Tibial nerve (tissue), 4 donors: ENCODE measurements at places on chromosomes 2 and 18.

GRCh38 chr2:54986264-54986663 is 64.0 kb downstream of the RTN4 start:
- DNase-seq, result no peak

- no peak for DNase-seq
Observed at GRCh38 chr18:31497836-31498573, at the start of gene DSG2. TSS of gene DSG2 (plus strand) at chr18:31498177. CDS start at chr18:31498252, 75 bp downstream.

GRCh38 chr18:2217356-2217755 is 353.9 kb downstream of the METTL4 start:
- DNase-seq, result no peak

DNA sequence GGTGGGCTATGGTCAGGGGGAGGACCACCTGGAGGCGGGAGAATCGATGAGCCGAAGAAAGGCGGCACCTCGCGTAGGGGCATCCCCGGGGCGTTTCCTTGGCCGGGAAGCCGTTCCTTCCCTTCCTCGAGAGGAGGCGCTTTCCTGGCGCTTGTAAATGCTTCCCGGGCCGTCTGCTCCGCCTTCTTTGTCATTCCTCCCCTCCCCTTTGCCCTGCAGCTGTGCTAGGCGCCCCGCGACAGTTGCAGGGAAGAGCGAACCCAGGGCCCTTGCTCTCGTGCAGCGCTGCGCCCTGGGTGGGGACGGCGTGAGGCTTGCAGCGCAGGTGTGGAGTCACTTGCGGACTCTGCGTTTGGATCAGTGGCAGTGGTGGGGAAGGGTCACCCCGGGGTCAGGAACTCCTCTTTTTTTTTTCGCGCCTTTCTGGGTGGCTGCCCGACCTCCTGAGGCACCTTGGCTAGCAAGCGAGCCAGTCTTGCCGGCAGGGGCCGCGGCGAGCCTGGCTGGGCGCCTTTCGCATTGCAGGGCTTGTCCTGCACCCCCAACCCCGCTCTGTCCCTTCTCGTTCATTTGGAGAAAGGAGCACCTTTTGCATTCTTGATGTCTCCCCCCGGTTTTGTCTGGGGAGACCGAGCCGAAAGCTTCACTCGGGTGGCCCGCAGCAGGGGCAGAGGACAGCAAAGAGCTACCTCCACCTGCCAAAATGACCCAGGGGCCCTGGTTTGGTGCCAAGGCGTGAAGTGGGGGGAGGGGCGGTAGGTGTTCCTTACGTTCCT is 858 bp downstream of the KCNS3 start:
- peak; percentile 42 for DNase-seq

DNA sequence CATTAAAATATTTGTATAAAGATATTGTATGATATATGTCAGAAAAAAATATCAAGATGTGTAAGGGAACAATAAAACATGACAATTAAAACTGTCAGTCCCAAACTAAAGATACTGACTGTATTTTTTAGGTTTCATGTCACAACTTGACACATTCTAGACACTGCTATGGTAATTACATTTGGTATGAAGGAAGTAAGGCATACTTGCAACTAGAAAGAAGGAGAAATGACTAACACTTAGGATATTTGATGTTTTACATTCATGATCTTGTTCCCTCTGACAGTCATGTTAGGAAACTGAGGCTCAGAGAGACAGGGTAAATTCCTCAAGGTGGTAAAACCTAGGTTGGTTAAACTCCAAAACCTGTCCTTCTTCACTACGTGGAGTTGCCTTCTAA is 68.3 kb downstream of the TMEFF2 start:
- DNase-seq, result no peak

DNA sequence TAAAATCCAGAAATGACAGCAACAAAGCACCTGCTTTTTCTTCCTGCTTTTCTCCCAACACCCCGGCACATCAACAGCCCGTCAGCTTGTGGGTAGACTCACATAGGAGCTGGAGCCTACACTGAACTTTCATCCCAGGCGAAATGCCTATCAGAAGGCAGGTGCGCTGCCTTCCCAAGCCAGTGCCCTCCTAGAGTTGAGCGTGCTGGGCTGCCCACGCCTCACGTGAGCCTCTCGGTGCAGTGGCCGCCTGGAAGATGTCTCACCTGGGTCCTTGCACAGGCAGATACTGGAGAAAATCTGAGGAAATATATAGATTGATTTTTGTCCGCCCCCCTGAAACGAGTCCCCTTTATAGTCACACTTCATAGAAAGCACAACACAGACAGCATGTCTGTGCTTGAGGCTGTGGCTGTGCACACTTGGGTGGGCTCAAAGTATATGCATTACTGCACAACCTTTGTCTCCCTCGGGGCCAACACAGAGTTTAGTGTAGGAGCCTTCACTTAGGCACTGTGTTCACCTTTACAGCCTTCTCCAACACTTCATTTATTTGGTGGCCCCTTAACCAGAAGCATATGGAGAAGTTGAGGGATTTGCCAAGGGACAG is 112.5 kb downstream of the SMAD7 start:
- no peak for DNase-seq

DNA sequence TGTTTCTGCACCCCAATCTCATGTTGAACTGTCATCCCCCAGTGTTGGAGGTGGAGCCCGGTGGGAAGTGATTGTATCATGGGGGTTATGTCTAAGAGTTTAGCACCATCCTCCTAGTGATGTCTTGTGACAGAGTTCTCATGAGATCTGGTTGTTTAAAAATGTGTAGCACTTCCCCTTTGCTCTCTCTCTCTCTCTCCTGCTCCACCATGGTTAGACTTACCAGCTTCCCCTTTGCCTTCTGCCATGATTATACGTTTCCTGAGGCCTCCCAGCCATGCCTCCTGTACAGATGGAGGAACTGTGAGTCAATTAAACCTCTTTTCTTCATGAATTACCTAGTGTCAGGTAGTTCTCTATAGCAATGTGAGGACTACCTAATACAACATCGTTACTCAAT is 396.9 kb upstream of the LRATD1 start:
- no peak for DNase-seq

GRCh38 chr2:209872675-209873074 is 101.0 kb downstream of the UNC80 start:
- DNase-seq, result peak; percentile 23

DNA sequence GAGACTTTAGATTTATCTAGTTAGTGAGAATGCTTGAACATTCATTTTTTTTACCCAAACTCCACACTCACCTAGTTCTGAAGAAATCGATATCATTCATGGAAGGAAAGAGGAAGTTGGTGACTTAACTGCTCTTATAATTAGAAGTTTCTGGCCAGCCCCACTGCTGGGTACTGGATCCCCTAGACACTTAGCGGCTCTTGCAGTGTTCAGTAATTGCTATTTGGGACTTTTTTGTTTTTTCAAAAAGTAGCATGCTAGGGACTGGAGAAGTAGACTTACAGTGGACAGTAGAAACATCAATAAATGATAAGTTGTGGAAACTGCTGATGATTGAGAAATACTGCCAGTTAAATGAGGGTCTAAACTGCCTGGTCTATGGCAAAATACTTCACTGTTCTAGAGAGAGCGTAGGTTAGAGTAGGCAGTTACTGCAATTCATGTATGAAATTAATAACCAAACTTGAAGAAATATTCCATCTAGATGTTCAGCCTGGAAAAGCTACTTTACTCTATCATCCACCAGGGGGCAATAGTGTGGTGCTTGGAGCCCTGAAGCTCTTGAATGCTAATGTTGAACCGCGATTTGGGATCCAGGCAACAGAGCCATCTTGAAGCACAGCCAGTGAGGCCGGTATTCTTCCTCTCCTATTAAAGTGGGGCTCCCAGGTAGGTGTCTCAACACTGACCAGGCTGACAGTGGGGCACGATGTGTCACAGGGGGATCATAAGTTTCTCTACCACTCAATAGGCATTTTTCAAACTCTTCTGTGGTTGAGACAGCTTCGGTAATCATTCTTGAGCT is 146.1 kb upstream of the SESTD1 start:
- DNase-seq, result no peak

DNA sequence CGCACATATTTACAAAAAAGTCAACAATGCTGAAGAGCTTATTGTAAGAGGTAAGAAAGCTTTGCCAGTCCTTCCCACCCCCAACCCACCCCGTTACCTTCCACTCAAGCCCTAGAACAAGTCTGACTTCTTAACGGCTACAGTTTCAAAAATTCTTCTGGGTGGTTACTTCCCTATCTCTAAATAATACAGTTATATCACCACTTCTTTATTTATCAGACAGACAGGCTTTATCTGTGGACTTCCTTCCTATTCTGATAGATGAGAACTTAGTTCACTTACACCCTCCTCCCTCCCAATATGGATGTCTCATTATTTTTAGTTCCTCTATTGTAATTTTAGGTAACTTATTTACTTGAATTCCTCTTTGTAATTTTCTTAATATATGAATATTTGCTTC is 26.7 kb upstream of the ACTR3 start:
- no peak for DNase-seq

DNA sequence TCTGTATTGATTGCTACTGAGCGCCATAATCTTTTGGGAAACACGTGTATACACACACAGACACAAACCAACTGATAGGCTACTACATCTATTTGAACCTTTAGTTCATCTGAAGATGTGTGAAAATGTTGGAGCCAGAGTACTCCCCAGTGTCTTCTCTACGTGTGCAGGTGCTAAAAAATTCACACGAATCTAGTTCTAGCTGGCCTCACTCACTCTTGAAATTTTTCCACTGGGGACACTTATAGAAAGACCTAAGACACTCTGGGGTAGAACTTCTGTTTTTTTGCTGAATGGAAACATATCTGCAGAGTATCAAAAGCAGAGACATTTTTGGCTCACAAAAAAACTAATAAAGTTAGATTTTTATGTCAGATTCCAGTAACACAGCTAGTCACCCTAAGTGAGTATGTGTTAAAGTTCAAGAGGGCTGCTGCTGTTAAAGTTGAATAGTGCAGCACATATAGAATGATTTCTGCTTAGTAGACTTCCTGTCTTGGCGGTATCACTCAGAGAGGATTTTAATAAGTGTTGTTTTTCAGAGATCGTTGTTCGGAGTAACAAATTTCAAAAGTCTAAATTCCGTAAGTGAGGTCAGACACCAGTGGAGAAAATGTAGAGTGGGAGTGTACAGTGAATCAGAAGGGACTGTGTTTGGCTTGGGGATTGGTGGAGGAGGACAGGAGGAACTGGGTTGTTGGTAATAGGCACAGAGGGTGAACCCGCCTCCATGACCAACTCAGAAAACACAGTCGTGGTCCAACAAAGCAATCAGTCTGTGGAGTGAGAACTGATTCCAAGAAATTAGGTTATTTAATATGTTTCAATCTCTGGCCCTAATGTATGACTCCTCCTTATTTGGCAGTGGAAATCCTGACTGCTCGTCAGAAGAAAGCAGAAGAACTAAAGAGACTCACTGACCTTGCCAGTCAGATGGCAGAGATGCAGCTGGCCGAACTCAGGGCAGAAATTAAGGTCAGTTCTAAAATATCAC is 43.1 kb downstream of the KCTD18 start:
- no peak for DNase-seq

- DNase-seq, result no peak
Observed at GRCh38 chr2:153105829-153106578, 372.6 kb downstream of the RPRM start.

DNA sequence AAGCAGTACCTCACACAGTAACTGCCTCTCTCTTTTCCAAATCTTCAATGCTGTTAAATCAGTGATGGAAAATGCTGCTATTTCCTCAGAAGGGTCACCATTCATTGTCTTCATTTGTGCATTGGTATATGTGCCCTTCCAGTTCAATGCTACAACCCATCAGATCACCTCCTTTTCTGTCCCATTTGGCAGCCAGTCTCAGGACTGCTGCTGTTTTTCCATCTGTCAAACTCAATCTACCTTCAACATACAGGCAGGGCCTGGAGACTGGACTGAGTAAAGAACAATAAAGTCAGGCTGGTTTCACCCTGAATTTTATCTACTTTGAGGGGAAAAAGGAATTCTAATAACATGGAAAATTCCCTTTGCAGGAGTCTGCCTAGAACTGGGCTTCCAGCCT is 17.9 kb downstream of the ZNF385B start:
- DNase-seq, result no peak

DNA sequence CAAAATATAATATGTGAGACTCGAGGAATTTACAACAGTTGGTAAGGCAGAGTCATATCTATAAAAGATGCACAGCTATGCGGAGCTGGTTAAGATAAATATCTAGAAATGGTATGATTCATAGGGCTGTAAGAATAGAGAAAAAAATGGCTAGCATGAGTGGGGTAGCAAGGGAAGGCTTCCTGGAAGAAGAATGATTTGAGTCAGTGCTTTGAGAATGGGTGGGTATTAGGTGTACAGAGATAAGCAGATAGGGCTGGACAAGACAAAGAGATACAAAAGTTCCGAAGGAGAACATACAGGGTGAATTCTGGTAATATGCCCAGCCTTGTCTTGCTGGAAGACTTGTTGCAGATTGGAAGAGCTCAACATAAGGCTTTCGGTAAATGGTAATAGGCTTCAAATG is 291.5 kb upstream of the CCDC68 start:
- DNase-seq, result no peak

DNA sequence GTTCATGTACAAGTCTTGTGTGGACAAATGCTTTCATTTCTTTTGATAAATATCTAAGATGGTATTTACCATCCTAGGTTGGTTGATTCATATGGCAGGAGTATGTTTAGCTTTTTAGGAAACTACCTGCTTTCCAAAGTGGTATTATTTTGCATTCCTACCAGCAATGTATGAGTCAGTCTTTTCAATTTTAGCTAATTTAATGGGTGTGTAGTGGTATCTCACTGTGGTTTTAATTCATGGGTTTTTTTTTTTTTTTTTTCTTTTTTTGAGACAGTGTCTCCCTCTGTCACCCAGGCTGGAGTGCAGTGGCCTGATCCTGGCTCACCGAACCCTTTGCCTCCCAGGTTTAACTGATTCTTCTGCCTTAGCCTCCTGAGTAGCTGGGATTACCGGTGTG is 4.2 kb downstream of the ZNF512 start:
- no peak for DNase-seq

DNA sequence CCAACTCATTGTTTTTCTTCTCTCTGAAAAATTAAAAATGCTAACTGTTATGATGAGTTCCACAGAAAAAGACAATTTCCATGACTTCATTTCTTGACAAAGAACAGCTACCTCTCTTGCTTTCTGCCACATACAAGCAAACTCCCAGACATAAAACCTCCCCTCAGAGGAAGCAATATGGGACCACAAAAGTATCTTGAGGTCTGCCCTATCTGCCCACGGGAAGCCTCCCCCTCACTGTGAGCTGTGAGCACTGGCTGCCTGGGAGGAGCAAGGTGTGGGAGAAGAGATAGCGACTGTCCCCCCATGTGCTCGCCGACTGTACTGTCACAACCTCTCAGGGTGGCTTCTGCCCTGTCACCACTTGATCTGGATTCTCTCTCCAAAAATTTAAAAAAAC is 69.7 kb upstream of the NRP2 start:
- no peak for DNase-seq

GRCh38 chr2:191696001-191696400 is 18.1 kb downstream of the NABP1 start:
- peak; percentile 63 for DNase-seq

- no peak for DNase-seq
Observed at GRCh38 chr2:120787111-120787821, 51.6 kb downstream of the GLI2 start.

GRCh38 chr18:36526611-36527010 is 229.1 kb downstream of the FHOD3 start:
- no peak for DNase-seq

DNA sequence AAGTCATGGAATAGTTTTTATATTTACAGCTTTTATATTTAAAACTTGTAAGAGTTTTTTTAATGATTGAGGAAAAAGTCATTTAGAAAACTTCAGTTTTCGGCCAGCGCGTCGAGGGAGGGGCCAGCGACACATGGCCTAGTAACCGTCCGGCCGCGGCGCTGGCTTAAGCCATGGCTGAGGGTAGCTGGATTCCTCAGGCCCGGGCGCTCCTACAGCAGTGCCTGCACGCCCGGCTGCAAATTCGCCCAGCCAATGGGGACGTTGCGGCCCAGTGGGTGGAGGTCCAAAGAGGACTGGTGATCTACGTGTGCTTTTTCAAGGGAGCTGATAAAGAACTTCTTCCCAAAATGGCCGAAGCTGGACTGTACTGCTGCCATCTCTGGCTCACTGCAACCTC is 4.9 kb upstream of the KLHL41 start:
- DNase-seq, result no peak
